ENCODE measurements at places on chromosomes 1 and 21.

- no peak for DNase-seq
These were observed 99.1 kb upstream of the RAB3GAP2 start for GRCh38 chr1:220371324-220371723.

DNA sequence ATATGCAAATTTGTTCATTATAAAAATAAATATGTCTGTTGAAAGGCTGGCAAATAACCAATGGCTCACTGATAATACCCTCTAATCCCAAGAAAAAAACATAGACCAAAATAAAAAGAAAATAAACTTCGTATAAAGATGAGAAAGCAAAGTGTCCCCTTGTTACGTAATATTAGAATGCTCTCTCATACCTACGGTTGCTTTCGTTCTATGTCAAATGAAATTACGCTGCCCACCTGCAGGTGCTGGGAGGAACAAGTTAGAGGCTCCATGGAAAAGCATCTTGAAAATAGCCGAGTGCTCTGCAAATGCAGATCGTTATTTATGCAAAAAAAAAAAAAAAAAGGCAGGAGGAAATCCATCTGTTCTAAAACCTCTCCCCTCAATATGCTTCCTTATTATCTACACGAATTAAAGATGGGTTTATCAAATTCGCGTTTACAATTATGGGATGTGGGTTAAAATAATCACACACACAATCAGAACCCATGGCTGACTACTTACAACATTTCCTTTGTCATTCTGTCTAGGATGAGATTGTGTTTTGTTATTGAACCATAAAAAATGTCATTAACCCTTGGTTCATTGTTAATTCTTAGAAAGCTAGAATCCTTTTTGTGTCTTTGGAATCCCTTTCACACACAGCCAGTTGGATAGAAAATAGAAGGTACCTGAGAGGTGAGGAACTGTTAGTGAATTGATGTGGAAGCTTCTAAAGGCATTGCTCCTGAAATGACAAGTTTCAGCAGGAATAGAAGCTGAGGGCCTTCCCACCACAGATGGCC is 268.6 kb downstream of the SETD4 start:
- no peak for DNase-seq

DNA sequence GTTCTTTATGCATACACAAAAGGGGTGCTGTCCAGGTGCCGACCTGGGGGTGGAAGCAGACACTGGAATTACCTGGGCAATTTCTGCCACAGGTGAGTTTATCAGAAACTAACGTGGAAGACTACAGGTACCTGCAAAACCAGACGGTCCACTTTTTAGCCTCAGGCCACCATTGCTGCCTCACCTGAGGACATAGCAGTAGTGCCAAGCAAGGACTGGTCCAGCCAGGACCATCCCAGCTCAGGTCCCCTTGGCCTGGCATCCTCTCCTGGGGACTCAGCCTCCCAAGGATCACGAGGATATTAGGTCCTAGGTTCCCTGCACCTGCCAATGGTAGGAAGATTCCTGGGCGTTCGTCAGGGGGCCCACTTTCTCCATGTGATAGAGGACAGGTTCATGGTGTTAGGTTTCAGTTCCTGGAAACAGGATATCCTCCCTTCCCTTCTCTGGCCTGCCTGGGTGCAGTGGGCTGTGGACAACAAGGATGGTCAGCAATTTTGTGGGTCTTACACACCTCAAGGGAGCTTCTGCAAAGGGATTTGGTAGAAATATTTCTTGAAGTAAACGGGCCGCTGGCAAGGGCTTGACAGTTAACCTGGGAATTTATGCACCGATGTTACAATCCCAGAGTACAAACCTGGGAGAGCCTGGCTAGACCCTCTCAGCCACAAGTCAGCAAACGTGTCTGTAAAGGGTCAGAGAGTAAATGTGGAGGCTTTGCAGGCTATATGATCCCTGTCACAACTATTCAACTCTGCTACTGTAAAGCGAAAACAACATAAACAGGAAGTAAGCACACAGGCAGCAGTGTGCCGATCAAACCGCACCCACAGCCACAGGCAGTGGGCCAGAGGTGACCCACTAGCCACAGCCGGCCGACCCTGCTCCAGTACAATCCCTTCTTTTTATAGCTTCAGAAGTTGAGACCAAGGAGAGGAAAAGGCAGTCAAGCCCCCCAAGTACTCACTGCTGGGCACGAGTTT is 71.4 kb upstream of the RAB4A start:
- no peak for DNase-seq

- DNase-seq = no peak
These were observed 3.2 kb downstream of the B4GALT2 start for GRCh38 chr1:43982241-43982640.

DNA sequence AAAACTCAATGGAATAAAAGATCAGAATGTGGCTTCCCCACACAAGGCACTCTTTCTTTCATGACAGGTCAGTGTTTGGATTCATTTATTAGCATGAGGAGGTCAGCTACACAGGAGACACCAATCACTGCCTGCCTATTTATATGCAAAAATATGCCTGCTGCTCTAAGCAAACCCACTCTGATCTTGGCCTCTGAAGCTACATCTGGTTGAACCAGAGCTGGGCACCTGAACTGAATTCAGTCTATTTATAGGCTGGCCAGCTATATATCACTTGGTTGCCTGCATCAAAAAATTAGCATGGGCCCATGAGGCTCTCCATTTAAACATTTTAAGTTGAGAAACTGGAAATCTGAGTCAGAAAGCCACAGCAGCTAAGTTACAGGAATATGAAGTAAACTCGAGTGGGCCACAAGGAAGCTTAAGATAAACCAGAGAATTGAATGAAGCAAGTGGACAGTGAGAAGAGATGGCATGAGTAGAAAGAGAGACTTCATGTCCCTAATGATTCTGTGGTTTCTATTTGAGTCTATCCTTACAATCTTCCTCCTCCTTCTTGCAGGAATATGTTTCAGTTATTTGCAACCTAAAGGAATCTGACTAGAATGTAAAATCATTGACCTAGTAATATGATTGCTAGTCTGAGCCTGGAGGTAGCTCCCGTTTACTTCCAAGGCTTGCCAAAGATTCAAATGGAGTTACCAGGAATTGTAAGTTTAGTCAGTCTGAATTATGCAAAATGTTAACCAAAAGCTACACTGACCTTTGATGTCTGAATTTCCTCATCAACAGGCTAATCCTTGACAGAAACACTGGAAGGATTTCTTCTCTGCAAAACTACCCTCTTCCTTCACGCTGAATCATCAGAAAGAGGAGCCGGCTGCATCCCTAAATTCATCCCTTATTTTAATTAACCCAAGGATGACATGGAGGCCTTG is 17.7 kb downstream of the DDAH1 start:
- no peak for DNase-seq

Data from stimulated activated CD4-positive, alpha-beta T cell treated with anti-CD3 and anti-CD28 coated beads, Interleukin-1b, Interleukin-23, amount 100 ng/mL, for 48 hours (primary cell).